ENCODE measurements at places on chromosomes 16 and 17.

GRCh38 chr16:88999457-89000206 is 22.6 kb upstream of the CBFA2T3 start:
- DNase-seq: no peak

GRCh38 chr16:56530872-56531271 is 11.0 kb upstream of the BBS2 start:
- no peak for DNase-seq

GRCh38 chr16:88481851-88482250 is 28.8 kb downstream of the ZFPM1 start:
- no peak for DNase-seq

DNA sequence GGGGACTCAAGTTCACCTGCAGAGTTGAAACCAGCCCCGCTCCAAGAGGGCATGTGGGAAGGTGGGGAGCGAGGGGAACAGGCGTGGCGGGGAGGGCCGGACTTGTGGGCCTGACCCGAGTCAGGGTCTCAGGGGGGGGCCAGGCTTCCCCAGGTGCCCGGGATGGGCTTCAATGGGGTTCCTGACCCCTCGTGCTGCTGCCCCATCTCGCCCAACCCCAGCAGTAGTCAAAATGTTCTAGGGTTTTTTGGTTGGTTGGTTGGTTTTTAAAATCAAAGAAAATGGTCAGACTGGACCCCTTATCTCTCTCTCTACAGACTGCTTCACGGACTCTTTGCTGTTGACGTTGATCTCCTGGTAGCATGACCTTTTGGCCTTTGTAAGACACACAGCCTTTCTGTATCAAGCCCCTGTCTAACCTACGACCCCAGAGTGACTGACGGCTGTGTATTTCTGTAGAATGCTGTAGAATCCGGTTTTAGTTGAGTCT is 69.5 kb downstream of the AMFR start:
- no peak for DNase-seq

DNA sequence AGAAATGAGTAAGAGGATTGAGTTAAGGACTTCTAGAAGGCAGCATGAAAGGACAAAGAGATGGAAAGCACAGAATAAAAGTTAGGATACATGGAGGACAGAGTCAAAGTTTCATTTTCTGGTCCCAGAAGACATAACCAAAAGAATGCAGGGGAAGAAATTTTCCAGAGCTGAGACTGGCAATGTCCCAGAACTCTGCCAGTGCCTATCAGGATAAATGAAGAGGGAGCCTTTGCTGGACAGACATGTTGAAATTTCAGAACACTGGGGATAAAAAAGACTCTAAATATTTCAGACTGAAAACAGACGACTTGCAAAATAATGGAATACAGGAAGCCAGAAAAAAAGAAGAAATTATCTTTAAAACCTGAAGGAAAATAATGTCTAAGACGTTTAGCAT is 55.7 kb downstream of the NT5M start:
- no peak for DNase-seq

All from cerebellum (tissue), 4 donors.